ENCODE measurements at places on chromosomes 5 and 9.

DNA sequence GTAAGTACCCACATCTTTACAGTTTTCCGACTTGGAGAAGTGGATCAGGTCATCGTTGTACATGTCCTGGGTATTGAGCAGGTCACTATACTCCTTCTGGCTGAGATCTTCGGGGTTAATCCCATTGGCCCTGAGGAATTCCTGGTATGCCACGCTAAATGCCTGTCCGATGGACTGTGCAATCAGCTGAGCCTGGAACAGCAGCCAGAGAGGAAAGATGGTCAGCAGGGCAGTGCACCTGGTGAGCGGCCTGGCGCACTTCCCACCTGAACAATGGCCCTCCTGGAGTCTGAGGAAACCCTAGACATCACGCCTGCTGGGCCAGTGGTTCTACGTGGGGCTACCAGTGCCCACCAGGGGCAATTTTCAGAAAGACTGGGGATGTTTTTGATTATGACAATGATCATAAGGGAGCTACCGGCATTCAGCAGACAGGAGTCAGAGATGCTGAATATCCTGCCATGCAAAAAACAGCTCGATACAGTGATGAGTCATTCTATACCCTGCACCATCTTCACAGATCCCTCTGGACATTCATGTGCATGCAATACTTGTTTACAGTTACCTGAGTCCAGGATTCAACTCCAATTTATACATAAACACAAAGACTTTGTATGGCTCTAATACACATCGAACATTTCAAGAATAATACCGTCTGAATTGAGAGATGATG, 127.2 kb downstream of the ENTREP1 start:
- no peak for DNase-seq

DNA sequence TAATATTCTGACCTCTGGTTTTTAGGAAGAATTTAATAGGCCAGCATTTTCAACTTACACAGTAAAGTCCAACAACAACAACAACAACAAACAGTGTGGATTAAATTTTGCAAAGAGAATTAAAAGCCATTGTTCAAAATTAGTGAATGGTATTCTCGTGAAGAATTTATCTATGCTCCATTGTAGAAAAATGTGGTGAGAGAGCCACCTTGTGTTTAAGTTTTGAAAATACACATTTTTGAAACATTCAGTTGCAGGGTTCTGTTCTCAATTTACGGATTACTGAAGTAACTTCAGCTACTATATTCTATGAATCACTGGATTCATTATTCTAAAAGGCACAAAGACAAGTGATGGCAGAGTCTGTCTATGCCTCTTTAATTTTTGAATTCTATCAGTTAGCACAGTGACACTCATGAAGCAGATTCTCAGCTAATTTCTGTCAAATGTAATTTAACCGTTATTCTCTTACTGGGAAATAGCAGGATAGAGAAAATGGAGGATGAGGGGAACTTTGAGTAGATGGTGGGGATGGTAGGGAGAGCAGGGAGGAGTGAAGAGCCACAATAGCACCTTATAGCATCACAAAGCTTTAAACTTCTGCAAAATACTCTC, 11.0 kb downstream of the CCDC152 start:
- no peak for DNase-seq

- DNase-seq: no peak
Measured at GRCh38 chr5:61507232-61507631, 175.2 kb downstream of the ZSWIM6 start.

DNA sequence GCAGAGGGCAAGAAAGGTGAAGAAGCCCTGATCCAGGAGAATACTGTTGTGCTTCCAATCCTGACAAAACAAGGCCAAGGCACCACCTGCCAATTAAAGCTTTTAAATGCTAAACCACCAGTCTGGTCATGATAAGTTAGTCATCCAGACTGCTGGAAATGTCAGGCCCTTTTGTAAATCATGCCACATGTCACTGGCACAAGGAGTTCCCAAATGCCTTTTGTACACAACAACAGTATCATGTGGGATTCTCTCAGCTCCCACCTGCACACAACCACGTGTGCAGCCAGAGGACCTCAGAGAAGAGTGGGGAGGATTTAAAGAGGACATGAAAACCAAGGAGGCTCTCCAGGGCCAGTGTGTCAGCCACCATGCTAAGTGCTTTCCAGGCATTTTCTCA, 99.3 kb downstream of the CDK5RAP2 start:
- DNase-seq: no peak

DNA sequence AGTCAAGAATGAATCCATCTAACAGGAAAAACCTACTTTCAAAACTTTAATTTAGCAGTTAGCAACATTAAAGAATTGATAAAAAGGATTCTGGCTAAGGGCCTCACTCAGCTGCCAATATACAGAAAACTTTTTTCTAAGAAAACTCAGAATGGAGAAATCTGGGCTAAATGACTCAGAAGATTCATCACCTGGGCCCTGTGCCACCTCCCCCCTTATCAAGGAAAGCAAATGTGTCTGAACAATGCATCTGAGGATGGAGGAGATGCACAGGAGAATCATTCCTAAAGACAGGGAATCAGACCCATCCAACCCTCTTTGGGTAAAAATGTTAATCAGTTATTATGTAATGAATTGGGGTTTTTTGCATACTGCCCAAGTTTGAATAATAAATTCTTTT, 592.0 kb upstream of the DMAC1 start:
- DNase-seq: no peak

DNA sequence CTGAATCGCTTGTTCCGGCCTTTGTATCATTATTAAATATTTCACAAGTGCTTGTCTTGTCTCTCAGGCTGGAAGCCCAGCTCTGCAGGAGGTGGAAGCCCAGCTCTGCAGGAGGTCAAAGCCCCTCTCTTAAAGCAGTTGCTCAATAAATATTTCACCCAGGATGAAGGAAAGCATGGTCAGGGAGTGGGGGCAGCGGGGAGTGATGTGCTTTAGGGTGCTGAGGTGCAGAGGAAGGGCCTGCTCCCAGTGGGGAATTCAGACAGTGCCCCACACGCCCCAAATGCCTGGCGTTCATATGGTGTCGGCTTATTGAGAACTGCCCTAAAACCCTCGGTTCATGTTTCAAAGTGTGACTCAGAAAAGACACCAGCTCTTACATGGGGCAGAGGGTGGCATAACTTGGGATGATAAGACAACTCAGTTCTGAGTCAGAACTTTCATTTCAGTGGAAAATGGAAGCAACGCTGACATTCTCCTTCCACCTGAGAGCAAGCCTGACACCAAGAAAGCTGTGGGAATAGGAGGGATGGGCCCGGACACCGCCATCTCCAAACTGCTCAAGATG, 114.3 kb upstream of the DAP start:
- DNase-seq: no peak

DNA sequence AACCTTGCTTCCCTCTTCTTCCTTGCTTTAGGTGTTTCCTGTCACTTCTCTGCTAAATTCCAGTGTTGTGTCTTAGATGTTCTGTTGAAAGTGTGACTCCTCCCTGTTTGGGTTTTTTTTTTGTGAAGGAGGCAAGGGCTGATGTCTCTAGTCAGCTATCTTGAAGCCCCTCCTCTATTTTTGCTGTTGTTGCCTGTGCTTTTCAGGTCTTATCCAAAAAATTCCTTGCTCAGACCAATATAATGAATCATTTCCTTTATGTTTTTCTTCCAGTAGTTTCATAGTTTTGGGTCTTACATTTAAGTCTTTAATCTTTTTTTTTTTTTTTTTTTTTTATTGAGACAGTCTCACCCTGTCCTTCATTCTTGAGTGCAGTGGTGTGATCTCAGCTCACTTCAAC, 22.3 kb downstream of the RIC1 start:
- no peak for DNase-seq

DNA sequence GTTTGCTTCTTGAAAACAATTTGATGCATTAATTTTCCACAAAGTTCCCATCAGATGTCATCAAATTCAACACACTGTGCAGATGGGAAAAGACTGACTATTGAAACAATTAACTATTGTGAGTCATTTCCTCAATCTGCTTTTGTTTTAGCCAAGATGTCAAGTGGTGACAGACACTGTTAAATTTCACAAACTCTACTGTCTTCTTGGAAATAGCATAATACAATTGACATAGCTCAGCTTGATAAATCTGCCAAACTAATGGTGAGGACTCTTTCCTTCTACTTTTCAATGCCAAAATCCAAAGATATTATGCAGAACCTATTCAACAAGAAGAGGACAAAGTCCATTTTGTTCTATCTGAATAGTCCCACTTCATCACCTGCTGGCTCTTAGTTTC, 242.3 kb downstream of the CAAP1 start:
- DNase-seq: no peak

DNA sequence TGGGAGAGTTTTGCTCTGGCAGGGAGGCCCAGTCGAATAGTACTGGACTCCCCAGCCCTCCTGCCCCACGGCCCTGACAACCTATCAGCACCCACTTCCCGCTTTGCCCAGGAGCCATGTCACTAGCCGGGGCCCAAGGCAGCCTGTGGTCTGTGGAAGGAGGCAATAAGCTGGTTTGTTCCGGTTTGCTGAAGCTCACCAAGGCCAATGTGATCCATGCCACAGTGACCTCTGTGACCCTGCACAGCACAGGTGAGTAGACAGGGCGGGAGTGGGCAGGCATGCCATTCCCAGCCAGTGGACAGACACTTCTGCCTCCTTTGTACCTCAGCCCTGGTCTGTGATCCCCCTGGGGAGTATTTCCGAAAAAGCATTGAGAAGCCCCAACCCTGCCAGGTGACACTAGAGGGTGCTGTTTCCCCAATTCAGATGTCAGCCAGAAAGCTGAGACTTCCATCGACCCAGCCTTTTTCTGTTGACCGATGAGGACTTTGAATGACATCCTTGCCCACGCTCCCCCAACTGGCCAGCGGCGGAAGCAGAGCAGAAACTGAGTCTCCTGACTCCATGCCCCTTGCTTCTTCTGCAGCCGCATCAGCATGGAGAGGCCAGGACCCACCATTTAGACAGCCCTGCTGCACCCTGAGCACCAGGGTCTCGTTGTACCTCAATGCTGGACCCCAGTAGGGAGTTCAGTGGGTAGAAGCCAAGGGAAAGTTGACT, 9.6 kb downstream of the PCYOX1L start:
- DNase-seq: no peak

- no peak for DNase-seq
Measured at GRCh38 chr9:123109540-123110279, 76.2 kb downstream of the GPR21 start.

DNA sequence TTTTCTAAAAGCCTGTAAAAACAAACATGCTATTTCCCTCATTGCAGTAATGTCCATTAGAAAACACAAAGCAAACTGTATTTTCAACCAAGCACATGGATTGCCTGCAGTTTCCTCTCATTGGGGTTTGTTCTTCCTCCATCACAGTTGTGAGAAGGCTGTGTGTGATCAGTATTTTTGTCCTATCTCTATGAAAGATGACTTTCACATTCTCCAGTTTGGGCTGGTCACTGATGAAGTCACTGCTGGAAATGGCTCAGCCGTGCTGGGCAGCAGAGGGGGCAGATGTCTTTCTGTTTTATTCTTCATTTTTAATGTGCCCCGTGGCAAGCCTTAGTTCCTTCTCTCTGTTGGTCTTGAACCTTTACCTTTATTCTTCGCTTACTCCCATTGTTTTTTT, 288.9 kb upstream of the MPDZ start:
- DNase-seq: no peak

DNA sequence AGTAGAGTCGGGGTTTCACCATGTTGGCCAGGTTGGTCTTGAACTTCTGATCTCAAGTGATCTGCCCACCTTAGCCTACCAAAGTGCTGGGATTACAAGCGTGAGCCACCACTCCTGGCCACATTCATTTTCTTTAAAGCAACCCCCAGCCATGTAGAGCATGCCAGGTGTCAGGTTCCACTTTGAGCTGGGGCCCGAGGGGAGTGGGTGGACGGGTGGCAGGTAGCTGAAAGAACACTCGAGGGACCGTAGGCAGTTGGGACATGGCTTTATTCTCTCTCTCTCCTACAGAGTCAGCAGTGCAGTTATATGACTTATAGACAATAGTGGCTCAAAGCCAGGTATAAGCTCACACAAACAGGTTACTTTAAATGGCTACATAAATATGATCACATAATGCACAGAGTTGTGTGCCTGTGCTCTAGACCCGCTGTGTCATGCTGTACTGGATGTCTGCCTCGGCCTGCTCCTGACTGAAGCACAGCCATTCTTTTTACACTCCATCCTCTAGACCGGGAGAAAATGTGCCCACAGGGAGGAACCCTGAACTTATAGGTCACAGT, 60.5 kb upstream of the FAM120A start:
- DNase-seq: no peak

DNA sequence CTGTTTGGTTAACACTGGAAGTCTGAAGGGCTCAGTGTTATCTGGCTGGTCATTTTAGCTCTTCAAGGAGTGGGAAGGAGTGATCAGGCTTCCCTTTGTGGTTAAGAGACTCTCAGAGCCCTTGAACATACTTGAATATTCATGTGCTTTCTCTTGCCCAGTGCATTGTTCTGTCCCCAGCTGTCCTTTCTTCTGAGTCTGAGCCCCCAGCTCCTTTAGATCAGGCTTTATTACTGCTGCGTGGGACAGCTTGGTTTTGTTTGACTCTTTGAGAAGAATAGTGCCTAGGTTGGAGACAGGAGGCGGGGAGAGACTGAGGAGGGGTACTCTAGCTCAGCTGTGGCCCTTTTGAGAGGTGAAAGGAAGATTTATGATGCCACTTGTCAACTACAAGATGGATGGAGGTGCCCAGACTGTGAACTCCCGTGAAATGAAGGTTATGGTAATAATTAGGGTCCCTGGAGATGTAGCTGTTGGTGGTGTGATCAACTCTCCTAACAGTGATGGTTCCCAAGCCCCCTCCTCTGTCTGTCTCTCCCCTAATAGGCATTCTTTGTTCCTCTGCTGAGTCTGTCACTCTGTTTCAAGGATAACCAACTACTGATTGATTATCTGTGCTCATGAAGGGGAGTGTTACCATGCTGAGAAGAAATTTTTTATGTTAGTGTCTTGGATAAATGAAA, 83.1 kb upstream of the GLRA1 start:
- DNase-seq: no peak

DNA sequence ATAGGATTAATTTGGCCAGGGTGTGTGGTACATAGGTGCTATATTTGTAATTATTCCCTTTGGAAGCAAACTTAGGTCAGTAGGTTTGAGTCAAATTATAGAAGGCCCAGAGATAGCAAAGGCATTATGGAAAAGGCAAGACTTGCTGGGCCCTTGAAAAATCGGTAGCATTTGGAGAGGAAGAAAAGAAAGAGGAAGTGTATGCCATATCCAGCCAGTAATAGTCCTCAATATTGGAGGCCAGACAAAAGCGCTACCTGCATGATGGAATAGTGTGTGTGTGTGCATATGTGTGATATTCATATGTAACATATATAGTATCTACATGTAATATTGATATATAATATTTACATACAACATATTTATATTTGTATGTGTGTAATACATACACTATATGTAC, 146.1 kb downstream of the GHR start:
- no peak for DNase-seq

- DNase-seq: no peak
Measured at GRCh38 chr9:84699984-84700383, 30.5 kb downstream of the NTRK2 start.

GRCh38 chr9:81414836-81415235, 274.5 kb downstream of the TLE1 start:
- no peak for DNase-seq
